Spinal cord (tissue), 10 donors: ENCODE measurements at places on chromosomes 7 and 10. TPM values are rescaled to one million over a fixed set of nuclear protein-coding genes. Genes with fewer than 3 reads are reported as not detected.

PDE6C gene
- not detected for total RNA-seq

PLAC9 gene
- 81.7 TPM for total RNA-seq

EN2 gene
- total RNA-seq, result 0.72 TPM

CDNF gene
- total RNA-seq, result 2.9 TPM

OR2A5 gene
- under 0.01 TPM for total RNA-seq

KBTBD2 gene
- total RNA-seq, result 46.0 TPM
